ENCODE measurements at places on chromosomes 3 and 15.

GRCh38 chr3:191324936-191325335 lies 4.3 kb upstream of the CCDC50 start:
- DNase-seq, result no peak

DNA sequence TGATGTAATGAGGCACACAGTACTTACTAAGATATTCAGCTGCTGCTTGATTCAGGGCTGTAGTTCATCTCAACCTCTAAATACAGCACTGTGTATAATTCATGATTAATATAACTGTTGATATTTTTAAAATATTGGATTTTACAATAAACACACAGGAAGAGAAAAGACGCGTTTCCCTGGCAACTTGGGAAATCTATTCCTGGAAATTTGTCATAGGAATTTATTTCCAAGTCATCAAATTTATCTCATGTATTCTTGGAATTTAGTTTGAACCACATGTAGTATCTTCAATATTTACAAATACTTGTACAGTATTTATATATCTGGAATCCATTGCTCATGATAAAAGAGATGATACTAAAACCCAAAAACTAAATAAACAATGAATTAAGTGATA lies 30.6 kb downstream of the EPHA3 start:
- no peak for DNase-seq

DNA sequence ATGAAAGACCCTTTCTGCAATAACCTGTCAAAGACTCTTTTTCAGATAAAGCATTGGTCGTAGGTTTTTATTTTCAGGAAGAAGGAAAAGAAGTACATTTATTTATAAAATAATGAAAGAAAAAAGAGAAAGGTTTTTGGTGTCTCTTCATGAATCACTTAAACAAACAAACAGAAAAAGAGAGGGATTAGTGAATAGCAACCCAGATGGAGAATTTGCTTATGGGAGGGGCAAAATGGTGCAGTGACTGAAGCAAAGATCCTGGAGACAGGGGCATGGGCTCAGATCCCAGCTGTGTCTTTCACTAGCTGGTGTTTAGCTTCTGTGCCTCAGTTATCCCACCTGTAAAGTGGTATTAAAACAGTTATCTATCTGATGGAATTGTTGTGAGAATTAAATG lies 78.6 kb upstream of the PFN2 start:
- DNase-seq, result no peak

GRCh38 chr3:33581666-33582065 lies 136.4 kb downstream of the CLASP2 start:
- DNase-seq, result no peak

DNA sequence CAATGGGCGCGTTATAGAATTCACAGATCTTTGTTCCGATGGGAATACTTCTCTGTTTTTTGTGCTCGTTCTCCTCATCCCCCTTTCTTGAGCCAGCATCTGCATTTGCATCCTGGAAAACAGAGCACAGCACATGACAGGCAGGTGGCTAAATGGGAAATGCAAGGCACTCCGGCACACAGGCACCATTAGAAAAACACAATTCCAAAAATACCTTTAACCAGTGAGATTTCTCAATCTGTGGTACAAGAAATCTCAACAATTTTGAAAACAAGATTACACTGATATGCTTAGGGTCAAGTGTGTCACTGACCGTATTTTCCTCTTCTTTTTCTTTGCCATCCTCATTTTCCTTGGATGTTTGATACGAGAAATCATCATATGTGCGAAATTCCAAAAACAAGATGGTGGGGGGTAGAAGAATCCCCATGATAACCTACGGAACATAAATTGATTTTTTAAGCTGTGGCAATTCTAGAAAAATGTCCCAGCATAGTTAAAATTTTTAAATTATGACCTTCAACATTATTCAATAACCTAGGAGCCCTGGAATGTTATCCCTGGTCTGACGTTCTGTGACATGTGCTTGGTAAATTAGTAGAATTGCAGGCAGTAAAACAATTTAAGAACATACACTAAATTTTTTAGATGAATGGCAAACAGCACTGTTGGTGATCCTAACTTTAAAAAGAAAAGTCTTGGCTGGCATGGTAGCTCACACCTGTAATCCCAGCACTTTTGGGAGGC lies 46.5 kb upstream of the MTMR10 start:
- no peak for DNase-seq

GRCh38 chr3:50123394-50124051 lies 31.6 kb upstream of the SEMA3F start:
- no peak for DNase-seq

GRCh38 chr3:141367038-141367730 lies 1.1 kb upstream of the ZBTB38 start:
- peak; percentile 100 for DNase-seq

- no peak for DNase-seq
These were observed 85.3 kb downstream of the HCN4 start for GRCh38 chr15:73283366-73283962.

DNA sequence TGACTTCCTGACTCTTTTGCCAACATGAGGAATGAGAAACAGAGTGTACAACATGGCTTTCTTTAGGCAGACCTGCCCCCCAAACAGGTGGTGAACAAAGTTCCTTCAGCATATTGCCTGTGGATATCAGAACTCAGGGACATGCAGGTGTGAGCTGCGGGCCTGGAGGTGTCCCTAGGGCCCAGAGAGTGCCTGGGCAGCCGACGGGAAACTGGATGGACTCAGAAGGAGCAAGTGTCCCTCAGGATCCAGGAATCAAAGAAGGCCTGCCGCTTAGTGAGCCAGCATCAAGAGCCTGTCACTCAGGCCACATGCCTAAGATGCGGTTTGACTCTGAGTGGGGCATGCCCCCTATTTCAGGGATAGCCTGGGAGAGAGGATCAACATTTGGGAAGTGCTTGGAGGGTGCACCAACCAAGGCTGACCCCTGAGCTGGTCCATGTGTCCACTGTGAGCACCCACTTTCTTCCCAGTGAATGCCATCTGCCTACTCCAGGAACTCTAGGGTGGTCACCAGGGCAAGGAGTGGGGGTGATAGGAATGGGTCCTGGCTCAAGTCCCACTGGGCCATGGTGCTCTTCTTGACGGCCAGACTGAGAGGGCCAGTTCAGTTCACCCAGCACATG lies 16.1 kb upstream of the POLR2M start:
- no peak for DNase-seq

DNA sequence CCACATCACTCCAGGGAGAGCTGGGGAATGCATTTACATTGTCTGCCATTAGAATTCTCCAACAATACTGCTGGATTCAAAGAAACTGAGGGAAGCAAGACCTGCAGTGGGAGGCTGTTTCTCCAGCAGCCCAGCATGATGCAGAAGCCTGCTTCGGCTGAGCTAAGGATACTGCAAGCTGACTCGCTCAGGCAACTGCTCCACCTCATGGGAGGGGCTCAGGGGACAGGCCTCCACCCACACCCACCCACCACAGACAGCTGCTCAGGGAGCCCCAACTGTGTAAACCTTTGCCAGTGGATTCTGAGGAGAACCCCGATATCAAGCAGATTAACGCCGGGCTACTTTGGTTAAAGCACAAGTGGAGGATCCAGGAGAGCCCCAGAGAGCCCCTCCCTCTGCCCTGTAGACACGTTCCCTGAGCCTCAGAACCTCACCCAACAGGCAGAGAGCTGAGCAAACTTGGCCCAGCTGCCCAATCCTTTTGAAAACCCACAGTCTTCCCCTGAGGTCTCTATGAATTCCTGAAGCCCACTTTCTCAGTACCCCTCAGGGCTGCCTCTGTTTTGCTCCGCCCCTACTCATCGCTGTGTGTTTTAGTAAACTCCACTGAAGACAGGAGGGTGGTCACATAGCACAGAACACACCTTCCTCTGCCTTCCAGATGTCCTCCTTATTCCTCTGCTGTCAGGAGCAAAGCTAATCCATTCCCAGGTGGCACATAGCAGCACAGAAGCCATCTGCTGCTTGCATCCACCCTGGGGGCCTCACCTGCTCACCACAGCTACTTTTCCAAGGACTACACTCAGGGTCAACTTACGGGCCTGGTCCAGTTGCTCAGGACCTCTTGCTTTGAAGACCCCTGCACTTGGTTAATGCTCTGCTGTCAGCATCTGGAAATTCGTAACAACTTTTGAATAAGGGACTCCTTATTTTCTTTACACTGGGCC lies 269.0 kb downstream of the ABHD5 start:
- no peak for DNase-seq

- no peak for DNase-seq
These were observed 322.2 kb downstream of the SLC9A9 start for GRCh38 chr3:143526011-143526545.

DNA sequence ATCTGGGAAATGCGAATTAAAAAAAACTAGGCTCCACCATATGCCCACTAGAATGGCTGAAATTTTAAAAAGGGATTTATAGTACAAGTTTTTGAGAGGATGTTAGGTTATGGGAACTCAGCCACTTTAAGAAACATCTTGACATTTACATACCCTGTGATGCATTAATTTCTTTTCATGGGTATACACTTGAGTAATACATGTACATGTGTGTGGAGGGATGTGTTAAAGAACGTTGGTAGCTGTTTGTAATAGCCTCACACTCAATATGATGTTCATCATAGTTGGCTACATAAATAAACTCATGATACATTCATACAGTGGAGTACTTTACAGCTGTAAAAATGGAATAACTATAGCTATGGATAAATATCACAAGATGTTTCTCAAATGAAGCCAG lies 40.9 kb downstream of the MEF2A start:
- DNase-seq, result no peak

DNA sequence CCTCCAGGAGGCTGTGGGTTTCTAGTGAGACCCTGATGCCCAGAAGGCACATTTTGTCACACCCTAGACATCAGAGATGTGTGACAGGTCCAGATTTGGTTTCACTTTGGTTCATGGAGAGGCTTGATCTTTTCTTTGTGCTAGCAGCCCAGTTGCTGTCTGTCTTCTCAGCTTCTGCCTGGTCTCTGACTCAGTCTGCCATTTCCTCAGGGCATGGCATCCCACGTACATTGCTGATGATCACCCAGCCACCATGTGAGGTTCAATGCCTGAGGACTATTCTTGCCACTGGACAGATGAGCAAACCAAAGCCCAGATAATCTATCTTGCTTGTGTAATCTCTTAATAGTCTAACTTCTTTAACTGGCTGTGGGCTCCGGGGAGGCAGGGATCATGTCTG lies 144.9 kb upstream of the MRPS22 start:
- DNase-seq, result no peak

GRCh38 chr3:105343991-105344390 lies 22.7 kb upstream of the ALCAM start:
- DNase-seq, result no peak

DNA sequence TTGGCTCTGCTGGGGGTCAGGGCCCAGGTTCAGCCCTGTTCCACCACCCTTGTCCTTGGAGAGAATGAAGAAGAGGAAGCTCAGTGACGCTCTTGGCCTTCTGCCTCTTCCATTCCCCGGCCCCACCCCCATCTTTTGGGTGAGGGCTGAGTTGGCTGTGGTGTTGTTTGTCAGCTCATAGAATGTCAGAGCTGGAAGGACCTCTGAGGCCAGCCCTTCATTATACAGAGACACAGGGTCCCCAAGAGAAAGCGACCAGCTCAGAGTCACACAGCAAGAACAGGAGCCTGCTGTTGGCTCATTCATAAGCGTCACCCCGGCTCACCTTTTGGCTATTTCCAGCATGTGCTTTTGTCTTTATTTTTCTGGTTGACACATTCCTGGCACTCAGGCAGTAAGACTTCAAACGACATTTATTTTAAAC lies 68.2 kb downstream of the AAGAB start:
- DNase-seq, result no peak

GRCh38 chr3:184766555-184767261 lies 45.3 kb upstream of the VPS8 start:
- DNase-seq, result no peak

DNA sequence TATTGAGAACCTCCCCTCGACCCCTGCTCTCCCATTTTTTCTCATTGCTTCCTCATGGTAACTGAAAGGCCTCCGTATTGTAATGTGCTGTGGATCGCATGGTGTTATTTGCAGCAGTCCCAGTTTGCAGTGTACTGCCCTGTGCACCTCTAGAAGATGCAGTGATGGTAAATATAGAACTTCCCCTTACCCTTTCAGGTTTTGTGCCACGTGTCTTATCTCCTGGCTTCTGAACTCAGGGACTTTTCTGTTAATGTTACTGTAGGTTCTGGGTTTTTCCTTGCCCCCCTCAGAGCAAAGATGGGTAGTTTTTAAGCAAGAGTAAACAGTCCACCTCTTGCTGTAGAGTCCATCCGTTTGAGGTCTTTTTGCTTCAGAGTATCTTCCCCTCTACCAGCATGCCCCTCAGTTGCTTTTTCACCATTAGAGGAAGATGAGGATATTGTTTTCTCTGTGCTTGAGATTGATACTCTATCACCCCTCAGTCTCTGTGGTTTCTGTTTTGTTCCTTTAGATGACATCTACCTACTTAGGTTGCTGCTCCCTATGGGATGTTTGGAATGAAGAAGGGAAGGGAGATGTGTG lies 22.4 kb downstream of the CHD2 start:
- no peak for DNase-seq

DNA sequence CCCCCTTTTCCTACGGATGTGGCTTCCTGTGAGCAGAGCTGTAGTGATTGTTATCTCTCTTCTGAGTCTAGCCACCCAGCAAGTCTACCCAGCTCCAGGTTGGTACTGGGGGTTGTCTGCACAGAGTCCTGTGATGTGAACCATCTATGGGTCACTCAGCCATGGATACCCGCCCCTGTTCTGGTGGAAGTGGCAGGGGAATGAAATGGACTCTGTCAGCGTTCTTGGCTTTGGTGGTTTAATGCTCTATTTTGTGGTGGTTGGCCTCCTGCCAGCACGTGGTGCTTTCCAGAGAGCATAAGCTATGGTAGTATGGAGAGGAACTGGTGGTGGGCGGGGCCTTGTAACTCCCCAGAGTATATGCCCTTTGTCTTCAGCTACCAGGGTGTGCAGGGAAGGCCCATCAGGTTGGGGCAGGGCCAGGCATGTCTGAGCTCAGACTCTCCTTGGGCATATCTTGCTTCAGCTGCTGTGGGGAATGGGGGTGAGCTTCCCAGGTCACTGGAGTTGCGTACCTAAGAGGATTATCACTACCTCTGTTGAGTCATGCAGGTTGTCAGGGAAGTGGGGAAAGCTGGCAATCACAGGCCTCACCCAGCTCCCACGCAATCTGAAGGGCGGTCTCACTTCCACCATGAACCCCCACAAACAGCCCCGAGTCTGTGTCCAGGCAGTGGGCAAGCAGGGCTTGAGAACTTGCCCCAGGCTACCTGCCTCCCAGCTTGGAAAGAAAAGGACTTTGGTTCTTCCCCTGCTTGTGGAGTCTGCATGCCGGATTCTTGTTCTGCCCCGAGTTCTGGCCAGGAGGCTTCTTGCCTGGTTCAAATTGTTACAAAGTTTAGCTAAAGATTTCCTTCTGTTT lies 9.0 kb upstream of the ADGRG7 start:
- no peak for DNase-seq

DNA sequence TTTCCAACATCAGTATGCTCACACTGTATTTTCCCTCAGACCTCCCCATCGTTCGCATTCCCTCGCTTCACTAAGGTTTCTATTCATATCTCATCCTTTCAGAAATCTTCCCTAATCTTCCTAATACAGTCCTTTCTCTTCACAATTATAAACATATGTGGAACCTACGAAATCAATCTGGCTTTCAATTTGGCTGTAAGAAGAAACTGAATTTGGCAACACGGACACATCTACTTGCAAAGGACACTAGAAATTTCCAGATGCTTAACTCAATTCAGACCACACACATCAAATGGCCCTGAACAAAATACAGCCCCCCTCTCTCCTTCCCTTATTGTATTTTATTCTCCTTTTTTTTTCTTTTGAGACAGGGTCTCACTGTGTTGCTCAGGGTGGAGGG lies 39.1 kb upstream of the TM4SF19 start:
- no peak for DNase-seq
